ENCODE measurements at places on chromosomes 2 and 18.

DNA sequence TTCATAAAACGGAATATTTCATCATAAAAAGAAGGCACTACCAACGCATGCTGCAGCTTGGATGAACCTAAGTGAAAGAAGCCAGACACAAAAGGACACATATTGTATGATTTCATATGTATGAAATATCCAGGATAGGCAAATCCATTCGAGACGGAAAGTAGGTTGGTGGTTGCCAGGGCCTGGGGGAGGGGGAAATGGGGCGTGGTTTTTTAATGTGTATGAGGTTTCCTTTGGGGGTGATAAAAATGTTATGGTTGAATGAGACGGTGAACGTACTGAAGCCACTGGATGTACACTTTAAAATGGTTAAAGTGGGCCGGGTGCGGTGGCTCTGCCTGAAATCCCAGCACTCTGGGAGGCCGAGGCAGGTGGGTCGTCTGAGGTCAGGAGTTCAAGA, 20.0 kb upstream of the SPATA3 start:
- DNase-seq: no peak

DNA sequence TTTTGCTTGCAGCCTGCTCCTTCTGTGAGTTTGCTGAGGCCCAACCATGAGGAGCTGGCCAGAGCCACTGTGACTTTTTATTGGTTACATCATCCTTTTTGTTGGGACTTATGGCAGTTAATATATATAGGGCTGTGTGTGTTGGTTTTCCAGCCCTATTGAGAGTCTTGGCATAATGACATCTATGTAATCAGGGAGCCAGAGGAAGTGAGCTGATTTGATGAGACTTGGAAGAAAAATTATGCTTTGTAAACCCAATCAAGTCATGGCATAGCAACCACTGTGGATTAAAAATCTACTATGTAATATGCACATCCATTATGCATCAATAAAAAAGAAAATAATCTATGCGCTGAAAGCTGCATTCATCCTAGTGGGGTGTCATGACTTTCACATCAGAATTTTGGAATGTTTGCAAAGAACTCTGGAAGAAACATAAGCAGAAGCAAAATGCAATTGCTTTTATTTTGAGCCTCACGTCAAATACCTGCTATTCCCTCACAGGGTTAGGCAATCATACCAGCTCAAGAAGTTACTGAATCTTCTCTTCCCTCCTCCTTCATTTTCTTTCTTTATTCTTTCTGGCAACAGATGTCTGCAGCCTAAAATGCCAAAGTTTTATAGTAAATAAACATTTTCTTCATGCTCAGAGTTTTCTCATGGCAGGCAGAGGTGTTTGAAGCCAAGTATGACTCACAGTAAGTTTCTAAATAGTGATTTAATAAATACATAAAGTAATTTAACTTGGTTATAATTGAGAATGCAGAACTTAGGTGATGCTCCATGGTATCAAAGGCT, 308.5 kb downstream of the KCNS3 start:
- DNase-seq: no peak

DNA sequence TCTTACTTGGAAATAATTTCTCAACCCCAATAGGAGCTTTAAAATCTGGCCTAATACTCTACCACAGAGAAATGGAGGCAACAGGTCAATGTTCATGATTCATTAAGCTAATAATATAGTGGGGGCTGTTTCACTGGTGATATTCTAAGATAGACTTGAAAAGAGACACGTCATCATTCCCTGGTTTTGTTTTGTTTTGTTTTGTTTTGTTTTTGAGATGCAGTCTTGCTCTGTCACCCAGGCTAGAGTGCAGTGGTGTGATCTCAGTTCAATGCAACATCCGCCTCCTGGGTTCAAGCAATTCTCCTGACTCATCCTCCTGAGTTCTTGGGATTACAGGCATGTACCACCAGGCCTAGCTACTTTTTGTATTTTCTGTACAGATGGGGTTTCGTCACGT, 37.5 kb upstream of the SOS1 start:
- DNase-seq: no peak

DNA sequence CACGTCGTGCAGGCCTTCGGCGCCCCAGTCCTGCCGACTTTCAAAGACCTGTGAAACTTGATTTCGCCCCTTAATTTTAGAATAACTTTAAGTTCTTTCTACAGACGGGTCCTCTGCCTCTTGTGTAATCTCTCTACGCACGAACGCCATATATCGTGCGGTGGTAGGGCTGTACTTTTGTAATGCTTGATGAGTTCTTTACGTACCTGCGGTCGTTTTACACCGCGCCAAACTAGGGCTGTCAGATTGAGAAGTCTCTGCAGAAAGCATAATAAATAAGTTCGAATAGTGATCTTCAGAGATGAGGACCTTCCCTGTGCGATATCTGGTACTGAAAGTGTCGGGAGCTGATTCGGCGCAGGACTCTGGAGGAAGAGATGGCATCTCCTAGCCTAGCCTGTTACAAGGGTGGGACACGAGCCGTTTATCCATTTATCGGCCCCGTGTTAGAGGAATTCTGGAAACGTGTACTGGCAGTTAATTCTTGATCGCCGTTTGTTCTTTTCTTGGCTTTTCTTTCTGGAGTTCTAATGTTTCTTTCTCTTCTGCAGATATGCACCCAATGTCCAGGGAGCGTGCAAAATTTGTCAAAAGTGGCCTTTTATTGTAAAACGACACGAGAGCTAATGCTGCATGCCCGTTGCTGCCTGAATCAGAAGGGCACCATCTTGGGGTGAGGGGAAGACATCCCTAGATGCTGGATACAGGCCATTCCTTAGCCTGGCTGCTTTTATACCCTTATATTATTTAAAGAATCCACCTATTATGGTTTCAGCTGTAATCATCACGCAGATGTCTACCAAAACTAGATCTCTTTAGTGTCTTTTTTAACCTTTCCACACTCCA, 781 bp upstream of the SLC5A6 start:
- no peak for DNase-seq

DNA sequence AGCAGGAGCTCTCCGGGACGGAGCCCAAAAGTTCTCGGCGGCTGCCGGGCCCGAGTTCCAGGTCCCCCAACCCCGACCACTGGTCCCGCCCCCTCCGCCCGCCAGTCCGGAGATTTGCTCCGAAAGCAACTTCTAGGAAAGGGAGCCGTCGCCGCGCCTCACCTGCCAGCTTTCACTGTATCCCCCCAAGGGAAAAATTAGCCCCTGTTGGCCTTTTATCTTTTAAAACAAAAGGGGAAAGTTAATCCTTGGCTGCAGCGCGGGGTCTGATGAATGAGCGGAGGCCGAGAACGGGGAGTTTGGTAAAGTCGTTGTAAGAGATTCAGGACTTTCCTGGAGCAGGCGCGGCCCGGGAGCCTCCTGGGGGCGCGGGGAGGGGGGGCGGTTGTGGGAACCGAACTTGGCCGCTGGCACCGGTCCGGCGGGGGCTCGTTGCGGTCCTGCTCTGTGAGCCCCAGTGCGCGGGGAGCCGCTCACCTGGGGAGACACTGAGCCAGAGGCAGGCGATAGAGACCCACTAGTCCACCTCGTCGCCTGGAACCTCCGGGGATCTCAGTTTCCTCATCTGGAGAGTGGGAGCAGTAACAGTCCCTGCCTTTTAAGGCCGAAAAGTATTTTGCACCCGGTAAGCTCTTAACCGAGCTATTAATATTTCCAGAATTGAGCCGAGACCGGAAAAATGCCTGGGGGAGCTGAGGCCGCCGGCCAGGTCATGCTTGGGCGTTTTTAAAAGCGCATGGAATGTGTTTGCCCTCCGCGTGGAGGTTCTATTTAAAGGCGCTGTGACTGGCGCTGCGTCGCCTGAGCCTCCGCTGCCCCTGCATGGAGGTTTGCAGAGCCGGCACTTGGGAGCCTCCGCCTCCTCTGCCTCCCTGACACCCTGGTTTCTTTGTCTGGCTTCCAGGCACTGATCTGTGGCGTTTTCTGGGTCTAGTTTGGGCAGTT, 1.1 kb downstream of the EFHD1 start:
- no peak for DNase-seq

DNA sequence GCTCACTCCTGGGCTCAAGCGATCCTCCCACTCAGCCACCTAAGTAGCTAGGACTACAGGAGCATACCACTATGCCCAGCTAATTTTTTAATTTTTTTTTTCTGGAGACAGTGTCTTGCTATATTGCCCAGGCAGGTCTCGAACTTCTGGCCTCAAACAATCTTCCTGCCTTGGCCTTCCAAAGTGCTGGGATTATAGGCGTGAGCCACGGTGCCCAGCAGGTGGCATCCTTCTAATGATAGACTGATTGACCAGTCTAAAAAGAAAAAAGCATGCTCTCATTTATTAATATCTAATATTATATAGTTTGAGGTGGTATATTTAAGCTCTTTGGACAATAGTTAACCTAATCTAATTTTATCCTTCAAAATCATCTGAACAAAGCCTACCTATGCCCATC, 198.6 kb downstream of the CAMKMT start:
- no peak for DNase-seq

DNA sequence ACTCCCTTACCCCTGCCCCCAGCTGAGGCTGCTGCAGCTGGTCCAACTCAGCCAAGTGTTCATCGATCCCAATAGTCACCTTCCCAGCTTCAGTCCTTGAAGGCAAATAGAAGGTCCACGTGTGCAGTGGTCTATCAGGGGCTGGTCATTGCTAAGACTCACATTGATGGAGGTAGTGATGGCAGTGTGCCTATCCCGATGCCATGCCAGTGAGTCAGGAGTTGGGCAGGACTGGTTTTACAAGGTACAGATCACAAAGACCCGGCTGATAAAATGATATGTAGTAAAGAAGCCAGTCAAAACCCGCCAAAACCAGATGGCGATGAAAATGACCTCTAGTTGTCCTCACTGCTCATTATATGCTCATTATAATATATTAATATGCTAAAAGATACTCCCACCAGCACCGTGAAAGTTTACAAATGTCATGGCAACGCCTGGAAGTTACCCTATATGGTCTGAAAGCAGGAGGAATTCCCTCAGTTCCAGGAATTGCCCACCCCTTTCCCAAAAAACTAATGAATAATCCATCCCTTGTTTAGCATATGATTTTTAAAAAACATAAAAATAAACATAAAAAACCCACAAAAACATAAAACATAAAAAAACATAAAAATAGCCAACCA, 2.9 kb upstream of the C2orf80 start:
- DNase-seq: no peak

GRCh38 chr2:240143801-240144648, 3.6 kb upstream of the OTOS start:
- DNase-seq: peak; percentile 67

GRCh38 chr2:18623782-18624181, 34.4 kb upstream of the NT5C1B start:
- DNase-seq: no peak

- no peak for DNase-seq
Measured at GRCh38 chr2:140842110-140842509, 1288.7 kb downstream of the LRP1B start.

- no peak for DNase-seq
Measured at GRCh38 chr2:233446606-233447305, 92.5 kb downstream of the DGKD start.

DNA sequence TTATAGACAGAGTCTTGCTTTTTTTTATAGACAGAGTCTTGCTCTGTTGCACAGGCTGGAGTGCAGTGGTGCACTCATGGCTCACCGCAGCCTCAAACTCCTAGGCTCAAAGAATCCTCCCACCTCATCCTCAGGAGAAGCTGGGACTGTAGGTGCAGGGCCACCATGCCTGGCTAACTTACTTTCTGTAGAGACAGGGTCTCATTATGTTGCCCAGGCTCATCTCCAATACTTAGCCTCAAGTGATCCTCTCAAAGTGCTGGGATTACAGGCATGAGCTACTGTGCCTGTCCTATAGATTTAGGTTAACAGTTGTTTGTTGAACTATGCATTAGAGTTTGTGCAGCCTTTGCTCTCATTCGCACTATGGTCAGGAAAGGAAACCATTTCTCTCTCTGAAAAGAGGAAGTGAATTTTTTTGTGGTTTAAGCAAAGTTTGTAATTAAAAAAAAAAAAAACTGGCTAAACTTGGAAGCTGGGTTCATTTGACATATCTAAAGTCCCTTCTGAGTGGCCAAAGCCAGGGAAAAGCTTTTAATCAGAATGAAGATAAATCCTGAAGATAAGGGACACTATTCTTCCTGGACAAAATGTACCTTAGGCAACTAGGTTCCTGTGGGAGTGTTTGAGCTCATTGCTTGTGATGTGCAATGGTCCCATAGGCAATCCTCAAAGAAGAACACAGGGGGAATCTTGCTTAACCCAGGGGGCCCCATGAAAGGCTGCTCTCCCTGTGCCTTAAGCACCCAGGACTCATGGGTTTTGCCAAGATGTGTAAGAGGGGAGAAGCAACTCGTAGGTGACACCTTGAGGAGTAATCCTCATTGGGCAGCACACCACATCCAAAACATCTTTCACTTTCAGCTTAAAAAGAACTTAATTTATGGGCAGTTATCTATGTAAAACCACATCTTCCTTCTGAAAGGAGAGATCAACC, 201.7 kb downstream of the MREG start:
- no peak for DNase-seq

DNA sequence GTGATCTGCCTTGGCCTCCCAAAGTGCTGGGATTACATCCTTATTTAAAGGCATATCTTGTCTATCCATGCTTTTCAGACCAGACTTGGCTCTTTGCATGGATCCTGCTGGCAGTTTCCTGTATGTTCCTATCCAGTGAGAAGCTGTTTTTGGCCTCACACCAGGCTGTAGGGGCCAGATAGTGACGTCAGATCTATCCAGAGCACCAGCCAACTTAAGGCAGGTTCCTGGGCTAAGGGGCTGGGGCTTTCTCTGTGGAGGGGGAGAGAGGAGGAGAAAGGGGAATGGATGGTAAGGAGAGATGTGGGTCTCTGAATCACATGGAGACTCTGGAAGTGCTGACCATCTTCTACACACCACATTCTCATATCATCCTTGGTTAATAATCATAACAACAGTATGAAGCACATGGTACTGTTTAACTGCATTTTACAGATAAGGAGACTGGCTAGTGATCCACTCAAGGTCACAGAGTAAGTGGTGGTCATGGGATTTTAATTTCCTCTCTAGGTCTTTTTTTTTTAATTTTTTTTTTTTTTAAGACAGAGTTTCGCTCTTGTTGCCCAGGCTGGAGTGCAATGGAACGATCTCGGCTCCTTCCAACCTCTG, 2.0 kb upstream of the FAM117B start:
- no peak for DNase-seq

- DNase-seq: no peak
Measured at GRCh38 chr2:238379096-238379810, 47.5 kb upstream of the ASB1 start.

DNA sequence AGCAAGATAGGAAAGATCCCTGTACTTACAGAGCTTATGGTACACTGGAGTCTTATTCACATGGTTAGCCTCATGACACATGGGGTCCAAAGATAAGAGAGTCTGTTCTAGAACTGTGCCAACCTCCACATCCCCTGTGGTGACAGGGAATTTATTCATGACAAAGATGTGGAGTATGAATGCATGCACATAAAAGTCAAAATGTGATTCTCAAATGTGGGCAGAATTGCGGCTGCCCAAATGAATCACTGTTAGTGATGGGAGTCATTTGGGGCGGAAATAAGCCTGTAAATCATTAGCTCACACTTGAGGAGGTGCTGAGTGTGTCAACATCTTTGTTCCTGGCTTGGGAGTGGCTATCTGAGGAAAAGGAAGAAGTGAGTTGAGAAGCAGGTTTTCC, 560.6 kb downstream of the SLC4A3 start:
- DNase-seq: no peak

Data from cerebellar cortex (tissue), 1 donor.